CD4-positive, alpha-beta T cell treated with Interleukin-4 for 1 hour (primary cell): ENCODE measurements at places on chromosomes 3 and 15.

DNA sequence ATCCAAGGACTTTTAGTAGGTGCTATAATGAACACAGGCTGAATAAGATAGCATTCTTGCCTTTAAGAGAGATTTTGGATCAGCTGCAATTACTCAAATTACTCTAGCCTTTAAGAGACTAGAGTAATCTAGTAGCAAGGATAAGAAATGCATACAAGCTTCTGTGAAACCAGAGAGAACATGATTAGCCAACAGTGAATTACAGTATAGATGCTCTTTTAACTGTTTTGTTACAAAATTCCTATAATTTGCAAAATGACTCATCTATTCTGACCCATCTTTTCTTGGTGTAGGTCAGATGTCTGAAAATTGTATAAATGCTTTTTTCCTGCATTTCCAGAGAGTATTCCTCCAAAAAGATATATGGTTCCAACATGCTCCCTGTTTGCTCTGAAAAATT lies 66.9 kb downstream of the CEP63 start:
- no peak for DNase-seq

GRCh38 chr3:134598763-134599545 lies 51.9 kb downstream of the KY start:
- no peak for DNase-seq

GRCh38 chr15:53917109-53917508 lies 61.1 kb upstream of the UNC13C start:
- no peak for DNase-seq

- DNase-seq, result no peak
These were observed 49.4 kb upstream of the TNFAIP8L3 start for GRCh38 chr15:51144021-51144532.

GRCh38 chr3:40240921-40241320 lies 68.6 kb upstream of the EIF1B start:
- no peak for DNase-seq

DNA sequence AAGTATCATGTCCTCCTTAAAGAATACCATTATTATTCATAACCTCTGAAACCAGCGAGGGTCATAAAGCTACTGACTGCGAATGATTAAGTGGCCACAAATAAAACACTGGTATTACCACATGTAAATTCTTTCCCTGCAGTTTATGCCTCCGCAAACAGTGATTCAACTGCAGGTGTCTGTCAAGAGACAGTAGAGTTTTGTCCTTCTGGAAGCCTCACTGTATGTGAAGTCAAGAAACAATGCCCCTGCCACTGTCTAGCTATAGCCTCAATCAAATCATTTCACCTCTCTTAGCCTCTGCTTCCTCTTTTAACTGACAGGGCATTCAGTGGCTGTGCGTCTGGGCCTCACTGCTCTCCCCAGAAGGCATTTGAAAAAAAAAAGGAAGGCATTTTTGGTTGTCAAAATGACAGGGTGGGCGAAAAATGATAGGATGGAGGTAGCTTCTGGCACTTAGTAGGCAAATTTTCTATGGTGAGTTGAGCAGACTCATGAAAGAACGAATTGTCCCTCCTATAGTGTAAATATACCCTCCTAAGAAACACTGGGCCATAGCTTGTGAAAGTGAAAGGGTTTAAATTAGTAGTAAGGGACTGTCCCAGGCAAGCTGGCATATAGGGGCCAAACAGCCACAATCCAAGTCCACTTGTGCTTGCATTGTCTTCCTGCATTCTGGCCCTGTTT lies 66.7 kb downstream of the FILIP1L start:
- DNase-seq, result peak; percentile 2

- no peak for DNase-seq
These were observed 63.5 kb upstream of the TTC14 start for GRCh38 chr3:180538493-180538892.

- DNase-seq, result no peak
These were observed 12.3 kb downstream of the ETFA start for GRCh38 chr15:76298986-76299385.

GRCh38 chr3:30286007-30286669 lies 320.3 kb upstream of the TGFBR2 start:
- no peak for DNase-seq

DNA sequence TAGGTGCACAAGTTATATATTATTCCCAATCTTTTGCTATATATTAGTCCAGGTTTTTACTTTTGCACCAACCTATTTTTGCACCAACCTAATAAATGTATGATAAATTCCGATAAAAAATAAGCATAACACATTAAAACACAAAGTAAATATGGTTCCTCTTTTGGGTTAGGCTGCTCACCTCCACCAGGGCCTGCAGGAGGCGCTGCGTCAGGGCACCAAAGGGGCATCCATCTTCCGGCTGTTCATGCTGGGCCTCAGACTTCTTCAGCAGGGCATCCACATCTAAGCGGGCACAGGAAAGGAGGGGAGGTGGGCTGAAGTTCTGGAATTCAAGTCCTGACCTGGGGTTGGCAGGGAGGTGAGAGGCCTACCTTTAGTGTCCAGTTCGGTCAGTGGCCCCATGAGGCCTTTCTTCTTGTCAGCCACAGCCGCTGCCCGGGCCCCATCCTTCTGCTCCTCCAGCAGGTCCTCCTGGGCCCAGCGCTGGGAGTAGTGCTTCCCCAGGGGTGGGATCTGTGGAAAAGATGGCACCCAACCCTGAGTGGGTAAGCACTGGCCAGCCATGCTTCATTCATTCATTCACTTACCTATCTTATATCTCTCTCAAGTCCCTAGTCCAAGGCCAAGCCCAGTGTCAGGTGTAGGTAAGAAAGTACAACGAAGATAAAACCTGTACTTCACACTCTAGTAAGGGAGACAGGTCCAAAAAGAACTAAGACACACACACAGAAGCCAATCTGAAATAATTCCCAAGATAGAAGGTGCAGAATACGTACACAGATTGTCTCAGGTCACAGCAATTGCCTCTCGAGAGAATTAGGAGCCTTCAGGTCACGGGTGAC lies 5.2 kb downstream of the TADA3 start:
- peak; percentile 20 for DNase-seq

- DNase-seq, result no peak
These were observed 48.6 kb downstream of the SLC12A8 start for GRCh38 chr3:125163739-125164601.

GRCh38 chr3:188518835-188519452 lies 365.0 kb downstream of the LPP start:
- DNase-seq, result no peak

GRCh38 chr15:58182460-58183163 lies 44.4 kb downstream of the AQP9 start:
- peak; percentile 23 for DNase-seq

GRCh38 chr15:99526176-99526575 lies 39.6 kb upstream of the MEF2A start:
- DNase-seq, result no peak

DNA sequence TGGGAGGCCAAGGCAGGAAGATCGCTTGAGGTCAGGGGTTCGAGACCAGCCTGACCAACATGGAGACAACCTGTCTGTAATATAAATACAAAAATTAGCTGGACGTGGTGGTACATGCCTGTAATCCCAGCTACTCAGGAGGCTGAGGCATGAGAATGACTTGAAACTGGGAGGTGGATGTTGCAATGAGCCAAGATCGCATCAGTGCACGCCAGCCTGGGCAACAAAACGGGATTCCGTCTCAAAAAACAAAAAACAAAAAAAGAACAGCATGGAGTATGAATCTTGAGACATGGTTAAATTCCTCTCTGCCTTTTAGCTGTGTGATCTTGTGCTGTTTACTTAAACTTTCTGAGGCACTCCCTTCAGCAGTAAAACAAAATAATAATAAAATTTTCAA lies 244.9 kb downstream of the FGF12 start:
- DNase-seq, result no peak

DNA sequence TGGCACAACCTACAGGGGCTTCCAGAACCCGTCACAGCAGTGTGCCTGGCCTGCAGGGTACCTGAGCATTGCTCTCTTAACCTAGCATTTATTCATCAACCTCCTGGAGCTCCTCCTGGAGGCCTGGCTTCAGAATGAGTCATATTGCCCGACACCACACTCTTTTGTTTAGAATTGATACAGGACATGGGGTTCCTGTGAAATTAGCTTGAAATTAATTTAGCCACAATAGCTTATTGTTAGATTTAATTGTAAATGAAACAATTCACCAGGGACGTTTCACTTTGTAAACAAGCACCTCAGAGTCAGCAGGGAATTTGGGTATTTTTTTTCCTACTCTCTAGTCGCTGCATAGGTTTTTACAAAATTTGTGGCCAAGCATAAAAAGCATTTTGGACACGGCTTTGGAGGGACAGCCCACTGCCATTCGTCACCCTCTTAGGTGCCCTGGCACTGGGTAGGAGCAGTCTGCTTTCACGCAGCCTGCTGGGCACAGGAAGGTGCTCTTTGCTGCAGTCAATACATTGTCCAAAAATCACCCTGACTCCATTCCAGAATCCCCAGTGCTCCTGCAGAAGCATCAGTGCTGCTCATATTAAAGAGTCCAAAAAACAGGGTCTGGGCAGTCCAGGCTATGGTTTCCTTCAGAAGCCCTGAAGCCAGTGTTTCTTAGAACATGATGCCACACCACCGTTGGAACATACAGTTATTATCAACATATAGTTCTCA lies 60.8 kb upstream of the MEF2A start:
- DNase-seq, result no peak

DNA sequence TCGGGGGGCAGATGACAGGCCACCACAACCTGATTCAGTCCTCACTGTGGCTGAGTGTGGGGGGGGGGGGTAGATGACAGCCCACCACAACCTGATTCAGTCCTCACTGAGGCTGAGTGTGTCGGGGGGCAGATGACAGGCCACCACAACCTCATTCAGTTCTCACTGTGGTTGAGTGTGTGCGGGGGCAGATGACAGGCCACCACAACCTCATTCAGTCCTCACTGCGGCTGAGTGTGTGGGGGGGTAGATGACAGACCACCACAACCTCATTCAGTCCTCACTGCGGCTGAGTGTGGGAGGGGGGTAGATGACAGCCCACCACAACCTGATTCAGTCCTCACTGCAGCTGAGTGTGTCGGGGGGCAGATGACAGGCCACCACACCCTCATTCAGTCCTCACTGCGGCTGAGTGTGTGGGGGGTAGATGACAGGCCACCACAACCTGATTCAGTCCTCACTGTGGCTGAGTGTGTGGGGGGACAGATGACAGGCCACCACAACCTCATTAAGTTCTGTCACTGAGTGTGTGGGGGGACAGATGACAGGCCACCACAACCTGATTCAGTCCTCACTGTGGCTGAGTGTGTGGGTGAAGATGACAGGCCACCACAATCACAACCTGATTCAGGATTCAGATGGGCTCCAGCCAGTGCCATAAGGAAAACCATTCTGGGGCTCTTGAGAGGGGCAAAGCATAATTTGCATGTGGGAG lies 16.9 kb downstream of the ZNF717 start:
- no peak for DNase-seq

DNA sequence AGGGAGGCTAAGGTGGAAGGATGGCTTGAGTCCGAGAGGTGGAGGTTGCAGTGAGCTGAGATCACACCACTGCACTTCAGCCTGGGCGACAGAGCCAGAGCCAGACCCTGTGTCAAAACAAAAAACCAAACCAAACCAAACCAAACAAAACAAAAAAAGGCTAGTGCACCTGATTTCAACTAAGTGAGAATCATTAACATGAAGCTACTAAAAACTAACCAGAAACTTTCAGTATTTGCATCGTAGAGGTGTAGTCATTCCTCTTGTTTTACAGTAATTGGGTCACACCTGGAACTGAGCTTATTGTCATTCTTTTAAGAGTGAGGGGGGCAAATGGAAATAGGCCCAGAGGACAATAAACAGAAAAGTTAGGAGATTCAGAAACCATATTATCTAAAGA lies 58.5 kb downstream of the ST6GAL1 start:
- no peak for DNase-seq

DNA sequence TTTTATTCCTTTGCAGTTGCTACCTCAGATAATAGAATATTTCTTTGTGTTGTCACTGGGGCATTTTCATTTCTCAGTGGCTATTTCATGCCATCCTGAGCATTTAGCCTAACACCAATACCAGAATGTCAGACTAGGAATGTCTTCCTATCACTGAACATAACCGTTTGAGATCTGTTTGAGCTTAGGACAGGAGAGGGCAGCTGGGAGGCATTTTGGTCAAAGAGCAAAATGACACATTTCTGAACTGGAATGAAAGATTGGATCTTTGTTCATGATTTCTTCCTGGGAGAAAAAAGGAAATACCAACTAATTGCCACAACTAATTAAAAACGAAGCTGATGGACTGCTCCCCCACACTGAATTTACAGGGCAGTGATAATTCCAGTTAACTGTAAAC lies 921.3 kb upstream of the NR2F2 start:
- DNase-seq, result no peak

GRCh38 chr3:187456250-187456649 lies 88.1 kb downstream of the RTP4 start:
- DNase-seq, result no peak

DNA sequence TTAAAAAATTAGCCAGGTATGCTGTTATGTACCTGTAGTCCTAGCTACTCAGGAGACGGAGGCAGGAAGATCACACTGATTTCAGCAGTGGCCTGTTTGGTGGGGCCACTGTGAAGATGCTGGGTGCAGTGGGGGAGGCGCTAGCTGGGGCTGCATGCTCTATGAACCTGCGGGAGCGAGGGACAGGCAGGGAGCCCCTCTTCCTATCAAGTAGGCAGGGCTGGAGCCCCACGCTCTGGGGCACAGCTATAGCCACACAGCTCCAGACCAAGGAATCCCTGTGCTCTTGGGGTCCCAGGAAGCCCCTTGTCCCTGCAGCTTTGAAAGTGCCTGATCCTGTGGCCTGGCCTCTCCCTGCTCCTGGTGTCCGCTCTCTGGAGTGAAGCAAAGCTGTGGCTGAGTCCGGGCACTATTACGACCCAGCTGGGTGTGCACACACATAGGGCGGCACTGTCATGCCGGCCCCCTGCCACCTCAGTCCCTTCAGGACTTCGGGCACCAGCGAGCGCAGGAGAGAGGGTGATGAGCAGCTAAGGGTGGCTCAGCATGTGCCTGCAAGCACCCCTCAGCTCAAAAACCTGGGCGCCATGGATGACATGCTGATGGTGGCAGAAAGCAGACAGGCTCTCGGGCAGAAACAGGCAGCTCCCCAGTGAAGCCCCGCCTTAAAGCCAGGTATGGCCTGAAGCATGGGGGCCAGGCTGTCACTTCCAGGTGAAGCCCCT lies 262.6 kb downstream of the TBC1D5 start:
- no peak for DNase-seq

DNA sequence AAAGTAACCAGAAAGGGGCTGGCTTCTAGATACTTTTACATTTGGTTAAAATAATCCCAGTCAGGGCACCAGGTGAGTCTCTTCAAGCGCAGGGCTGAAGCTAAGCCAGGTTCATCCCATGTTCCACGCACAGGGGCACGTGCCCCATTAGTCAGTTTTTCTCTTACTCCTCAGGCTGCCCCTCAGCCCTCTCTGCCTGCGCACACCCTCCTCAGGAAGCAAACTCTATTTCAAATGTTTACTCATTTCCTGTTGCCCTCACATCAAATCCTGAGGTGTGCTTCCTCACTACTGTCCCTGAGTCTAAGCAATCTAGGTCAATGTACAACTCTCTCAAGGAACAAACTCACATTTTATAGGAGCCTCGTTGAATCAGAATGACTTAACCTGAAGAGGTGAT lies 48.5 kb downstream of the THBS1 start:
- peak; percentile 56 for DNase-seq

GRCh38 chr3:149150436-149150835 lies 21.0 kb downstream of the HPS3 start:
- no peak for DNase-seq
